ENCODE measurements at places on chromosomes 5 and 9. TPM values are rescaled to one million over a fixed set of nuclear protein-coding genes. Genes with fewer than 3 reads are reported as not detected.

DNA sequence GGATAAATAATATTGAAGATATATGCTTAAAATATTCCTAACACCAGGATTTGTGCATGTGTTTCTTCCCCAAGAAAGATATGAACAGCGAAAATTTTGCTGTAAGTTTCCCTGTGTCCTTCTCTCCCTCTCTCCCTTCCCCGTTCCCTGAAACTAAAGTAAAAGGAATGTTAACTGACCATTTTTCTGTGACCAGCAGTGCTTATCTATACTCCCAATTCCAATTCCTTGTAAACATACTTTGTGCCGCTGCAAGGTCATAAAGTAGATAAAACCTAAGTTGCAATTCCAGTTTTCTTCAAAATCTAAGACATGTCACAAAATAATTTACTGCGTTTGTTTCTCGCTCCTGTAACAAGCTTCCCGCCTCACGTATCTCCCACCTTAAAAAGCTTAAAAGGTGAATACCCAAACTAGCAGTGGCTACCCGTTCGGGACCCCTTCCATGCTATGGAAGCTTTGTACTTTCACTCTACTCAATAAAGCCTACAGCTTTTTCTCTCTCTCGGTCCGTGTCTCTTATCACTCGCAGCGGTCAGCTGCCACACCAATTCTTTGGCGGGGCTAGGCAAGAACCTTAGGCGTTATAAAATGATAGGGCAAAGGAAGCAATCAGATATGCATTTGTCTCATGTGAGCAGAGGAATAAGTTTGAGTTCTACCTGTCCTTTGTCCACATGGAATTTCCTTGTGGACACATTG is 1798.0 kb downstream of the EFNA5 start:
- DNase-seq: no peak

DNA sequence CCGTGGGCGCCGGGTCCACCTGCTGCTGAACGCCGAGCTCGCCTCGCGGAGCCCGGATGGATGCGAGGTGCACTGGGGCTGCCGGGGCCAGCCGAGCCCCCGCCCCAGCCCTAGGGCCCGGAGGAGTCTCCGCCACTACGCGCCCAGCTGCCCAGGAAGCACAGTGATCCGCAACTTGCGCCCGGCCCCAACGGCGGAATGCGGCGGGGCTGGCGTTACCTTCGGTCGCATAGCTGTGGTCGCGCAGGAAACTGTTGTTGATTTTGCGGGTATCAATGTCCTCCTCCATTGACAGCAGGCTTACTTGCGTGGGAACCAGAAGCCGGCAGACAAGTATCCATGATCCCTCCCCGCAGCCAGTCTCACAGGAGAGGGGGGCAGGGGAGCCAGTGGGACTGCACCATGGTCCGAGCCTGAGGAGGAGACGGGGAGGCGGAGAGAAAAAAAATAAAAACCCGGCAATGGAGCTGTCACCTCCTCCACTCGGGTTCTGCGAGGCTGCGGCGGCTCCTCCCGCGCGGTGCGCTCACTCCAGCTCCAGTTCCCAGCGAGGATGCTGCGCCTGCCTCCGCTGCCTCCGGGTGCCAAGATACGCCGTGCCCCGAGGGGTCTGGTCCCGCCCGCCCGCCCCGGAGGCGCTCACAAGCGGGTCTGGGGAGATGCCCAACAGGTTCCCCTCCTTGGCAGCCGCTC is 628 bp downstream of the PPP2R2B start:
- DNase-seq: no peak

BARHL1 gene
- not detected for total RNA-seq

OLFM1 gene
- total RNA-seq: not detected

SLCO6A1 gene
- not detected for total RNA-seq

DNA sequence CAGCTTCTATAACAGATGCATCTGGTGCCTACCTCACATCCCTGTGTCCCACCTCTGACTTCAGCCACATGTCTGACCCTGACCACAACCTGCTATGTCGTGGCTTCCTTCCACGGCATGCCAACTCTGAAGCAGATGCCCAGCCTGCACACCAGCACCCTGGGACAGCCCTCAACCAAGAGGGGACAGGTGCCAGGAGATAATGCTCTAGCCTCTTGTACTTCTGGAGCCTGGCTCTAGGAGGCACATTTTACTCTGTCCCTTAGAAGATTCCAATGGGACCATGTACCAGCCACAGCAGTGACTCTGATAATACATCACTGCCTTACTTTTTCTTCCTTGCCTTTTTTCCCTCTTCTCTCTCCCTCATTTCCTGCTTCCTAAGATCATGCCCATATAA is 51.4 kb downstream of the EBF1 start:
- DNase-seq: no peak

PCDH12 gene
- under 0.01 TPM for total RNA-seq

GRCh38 chr9:133558191-133559126 is 24.0 kb downstream of the ADAMTSL2 start:
- no peak for DNase-seq

All from epithelial cell of proximal tubule (primary cell).